SK-N-SH treated with all-trans-retinoic acid at 6 μM for 48 hours (cell line): ENCODE measurements at places on chromosomes 2 and 18.

DNA sequence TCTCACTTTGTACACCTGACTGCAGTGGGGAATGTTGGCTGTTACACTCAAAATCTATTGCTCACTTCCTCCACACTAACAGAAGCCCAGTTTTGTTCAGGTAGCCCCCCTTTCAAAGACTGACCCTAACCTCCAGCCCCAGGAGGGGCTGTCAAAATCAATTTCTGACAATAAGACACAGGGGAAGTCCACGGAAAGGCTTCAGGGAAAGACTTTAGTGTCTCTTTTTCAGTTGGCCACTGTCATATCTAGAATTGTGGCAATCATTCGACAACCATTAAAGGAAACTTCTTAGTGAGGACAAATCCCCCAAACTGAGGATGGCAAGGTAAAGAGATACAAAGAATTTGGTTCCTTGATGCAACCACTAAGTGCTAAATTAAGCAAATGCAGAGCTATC is 59.0 kb downstream of the BARD1 start:
- no peak for ATAC-seq

GRCh38 chr2:237966250-237966564 is 607 bp upstream of the UBE2F start:
- peak; percentile 77 for ATAC-seq

GRCh38 chr2:226080334-226080733 is 680.8 kb downstream of the NYAP2 start:
- peak; percentile 72 for ATAC-seq

DNA sequence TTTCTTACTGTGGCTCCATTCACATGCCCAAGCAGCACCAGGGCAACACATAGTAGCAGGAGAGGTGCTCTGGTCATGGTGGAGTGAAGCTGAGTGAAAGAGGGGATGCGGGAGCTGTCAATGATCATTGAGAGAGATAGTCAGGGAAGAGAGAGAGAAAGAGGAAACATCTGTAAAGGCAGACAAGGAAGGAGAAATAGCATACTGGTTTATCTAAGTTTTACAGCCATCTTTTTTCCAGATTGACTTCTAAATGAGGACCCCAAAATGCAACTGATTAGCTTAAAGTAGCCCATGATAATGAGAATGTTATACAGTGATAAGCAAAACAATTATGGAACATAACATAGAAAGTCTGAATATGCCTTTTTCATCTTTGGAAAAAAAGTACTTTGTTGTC is at the start of gene C2orf66:
Gene C2orf66, minus strand, starts transcription at position 96 of the 400 bp plus-strand sequence. Its CDS starts 19 bp downstream, at position 77.
- no peak for ATAC-seq

DNA sequence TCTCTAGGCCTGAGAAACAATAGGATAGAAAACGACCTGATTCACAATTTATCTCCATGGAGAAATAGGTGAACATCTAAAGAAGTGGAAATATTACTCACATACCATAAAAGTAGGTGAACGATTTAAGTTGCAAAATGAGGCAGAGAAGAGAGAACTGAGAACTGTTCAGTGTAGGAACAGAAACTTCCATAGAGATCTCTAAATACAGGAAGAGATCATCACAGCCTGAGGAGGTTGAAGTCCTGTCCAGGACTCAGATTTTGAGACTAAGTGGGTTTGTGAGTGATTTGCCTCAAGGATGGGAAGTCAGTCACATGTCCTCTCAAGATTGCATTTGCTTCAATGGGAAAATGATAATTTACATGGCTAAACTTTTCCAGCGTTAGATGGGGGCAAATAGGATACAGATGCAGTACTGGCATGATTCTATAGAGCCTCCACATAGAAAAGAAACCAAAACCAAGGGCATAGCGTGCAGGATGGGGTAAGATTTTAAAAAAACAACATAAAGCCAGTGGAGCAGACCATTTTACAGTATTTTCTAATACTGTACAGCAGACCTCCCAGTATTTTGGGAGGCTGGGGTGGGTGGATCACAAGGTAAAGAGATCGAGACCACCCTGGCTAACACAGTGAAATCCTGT is 68.8 kb downstream of the MEP1B start:
- ATAC-seq, result no peak

- ATAC-seq, result no peak
These were observed 45.3 kb upstream of the REEP1 start for GRCh38 chr2:86382698-86383097.

- ATAC-seq, result no peak; the same call in 2 of the 3 replicates
These were observed 377.7 kb upstream of the MYT1L start for GRCh38 chr2:2708575-2709430.
